Activated effector memory CD4-positive, alpha-beta T cell treated with Interleukin-2 at 50 U/mL for 16 hours (primary cell): ENCODE measurements at places on chromosomes 2 and 18.

DNA sequence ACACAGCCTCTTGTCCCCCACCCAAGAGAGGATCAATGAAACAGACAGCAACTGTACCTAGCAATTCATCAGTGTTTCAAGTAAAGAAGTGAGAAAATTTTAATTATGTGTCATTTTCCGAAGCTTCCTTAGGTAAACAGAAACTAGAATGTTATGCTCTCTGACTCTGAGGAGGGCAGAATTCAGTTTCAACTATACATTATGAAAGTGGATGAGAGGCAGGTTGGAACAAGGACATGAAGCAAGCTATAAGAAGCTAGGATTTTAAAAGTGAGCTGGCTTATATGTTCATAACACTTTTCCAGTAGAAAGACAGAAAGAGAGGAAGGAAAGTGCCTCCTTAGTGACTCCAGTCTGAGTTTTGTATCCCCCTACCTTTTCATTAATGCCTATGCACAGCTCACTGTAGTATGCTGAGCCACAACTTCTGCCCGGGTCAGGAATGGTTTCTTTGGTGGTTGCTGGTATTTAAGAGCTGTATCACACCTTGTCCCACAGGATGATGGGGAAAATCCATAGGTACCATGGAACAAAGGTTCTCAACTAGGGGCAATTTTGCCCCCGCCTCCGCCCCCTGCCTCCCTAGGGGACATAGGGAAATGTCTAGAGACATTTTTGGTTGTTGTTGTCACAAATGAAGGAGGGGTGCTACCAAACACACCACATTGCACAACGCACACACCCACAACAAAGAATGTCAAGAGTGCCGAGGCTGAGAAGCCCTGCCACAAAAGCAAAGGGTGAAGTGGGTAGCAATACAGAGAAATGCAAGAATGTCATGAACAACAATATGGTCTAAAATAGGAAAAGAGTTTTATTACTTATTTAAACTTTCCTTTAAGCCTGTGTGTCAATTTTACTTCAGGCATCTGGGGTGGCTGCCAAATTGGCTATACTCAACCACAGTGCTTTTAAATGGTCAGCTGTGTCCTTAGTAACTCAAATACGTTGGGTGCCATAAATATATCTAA, 161.0 kb upstream of the ZFP36L2 start:
- DNase-seq = no peak

GRCh38 chr2:46036929-46037328, 260.3 kb upstream of the EPAS1 start:
- DNase-seq = no peak

DNA sequence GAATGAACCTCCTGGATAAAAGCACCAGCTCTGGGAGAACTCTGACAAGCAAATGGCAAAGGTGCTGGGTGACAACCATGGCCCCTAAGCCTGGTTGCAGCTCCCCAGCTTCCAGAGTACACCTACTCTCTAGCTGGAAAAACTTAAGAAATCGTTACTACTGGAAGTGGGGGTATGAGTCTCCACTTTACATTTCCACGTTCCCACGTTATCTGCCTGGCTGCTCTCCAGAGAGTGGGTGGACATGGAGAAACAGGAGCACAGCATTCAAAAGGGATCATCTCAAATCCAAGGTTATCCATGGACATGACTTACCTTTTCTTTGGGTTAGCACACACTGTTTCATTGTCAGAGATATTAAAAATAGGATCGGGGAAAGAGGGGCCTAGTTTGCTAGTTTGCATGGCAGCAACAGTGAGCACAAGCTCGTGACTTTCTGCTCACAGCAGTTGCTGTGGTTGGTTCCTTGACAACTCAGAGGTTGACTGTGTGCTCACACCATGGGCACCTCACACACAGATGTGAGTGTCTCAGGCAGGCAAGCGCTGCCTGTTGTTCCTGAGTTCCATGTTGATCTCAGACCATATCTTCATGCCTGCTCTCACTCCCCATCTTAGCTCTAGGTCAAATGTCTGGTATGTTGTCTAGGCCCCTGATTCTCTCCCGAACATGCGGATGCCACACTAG, 32.5 kb downstream of the PTPN18 start:
- no peak for DNase-seq

GRCh38 chr18:39693359-39693758, 2127.8 kb upstream of the CELF4 start:
- DNase-seq = no peak

GRCh38 chr2:156427074-156427473, 9.1 kb upstream of the GPD2 start:
- DNase-seq = no peak

DNA sequence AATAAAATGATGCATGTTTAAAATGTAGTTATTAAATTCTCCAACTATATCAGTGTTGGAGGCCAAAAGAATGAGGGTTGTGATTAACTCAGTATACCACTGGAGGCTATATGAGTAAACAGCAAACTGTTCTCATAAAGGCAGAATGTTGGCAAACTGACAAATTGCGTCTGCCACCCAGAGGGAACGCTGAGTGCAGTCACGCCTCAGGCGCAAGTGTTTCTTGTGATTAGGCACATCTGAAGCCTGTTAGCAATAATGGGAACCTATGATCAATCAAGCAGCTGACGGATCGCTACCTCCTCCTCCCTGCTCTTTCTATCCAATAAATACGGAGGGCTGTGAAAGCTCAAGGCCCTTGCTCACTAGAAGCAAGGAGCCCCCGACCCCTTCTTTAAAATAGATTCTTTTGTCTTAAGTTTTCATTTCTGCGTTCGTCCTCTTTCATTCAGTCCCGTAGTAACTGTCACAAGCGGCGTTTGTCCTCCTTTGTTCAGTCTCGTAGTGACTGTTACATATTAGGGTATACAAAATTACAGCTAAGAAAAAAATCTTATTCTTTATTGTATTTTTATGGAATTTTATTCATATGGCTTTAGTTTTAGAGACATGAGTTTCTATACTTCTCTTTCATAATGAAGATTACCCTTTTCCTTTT, 16.3 kb upstream of the RMND5A start:
- no peak for DNase-seq

DNA sequence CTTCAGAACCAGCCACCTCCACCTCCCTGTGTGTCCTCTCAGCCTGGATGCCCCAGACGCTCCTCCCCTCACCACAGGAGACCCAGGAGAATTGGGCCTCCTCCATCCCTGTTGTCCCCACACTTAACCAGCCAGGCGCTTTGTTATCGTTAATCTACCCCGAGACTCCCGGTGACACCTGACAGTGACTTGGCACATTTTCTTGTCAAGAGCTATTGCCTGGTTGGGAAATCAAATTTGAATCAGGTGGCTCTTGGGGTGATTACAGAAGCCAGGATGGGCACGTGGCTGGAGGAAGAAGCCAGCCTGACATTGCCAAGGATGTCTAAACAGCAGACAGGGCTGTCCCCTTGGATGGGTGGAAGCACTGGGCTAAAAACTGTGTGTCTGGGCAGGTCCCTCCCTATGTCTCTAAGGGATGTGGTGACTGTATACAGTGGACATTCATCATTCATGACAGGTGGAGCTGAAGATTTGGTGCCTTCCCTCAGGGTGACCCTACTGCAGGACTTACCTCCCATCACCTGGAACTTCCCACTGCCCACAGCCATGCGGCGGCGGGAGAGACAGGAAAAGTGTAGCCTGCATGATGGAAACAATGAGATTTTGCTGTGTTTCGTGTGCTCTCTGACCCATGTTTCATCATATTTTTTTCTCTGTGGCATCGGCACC, 157.2 kb upstream of the CAPN13 start:
- no peak for DNase-seq

- no peak for DNase-seq
These were observed 16.8 kb downstream of the CXCR1 start for GRCh38 chr2:218149848-218150440.

GRCh38 chr2:33314541-33314940, 161.9 kb upstream of the RASGRP3 start:
- no peak for DNase-seq

DNA sequence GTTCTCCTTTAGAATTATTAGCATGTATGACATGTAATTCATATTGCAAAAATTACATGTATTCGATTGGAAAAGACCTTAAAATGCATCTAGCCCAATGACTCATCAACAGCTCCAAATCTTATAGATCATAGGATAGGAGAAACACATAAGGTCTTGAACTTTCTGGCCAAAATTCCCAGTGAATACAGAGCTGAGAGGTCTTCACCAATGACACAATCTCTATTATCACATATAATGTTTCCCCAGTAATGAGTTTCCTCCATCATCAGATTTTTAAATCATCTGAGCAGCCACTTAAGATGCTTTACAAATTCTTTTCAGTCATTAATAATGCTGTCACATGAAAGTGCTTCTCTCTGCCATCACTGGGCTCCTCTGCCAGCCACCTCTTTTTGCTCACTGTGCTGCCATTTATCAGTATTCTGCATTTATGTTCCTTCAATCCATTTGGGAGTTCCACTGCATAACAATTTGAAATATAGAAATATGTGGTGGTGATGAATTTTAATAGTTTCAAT, 804.9 kb downstream of the SUCLG1 start:
- DNase-seq = no peak

- DNase-seq = no peak
These were observed 761.0 kb upstream of the POU3F3 start for GRCh38 chr2:104092886-104093285.

DNA sequence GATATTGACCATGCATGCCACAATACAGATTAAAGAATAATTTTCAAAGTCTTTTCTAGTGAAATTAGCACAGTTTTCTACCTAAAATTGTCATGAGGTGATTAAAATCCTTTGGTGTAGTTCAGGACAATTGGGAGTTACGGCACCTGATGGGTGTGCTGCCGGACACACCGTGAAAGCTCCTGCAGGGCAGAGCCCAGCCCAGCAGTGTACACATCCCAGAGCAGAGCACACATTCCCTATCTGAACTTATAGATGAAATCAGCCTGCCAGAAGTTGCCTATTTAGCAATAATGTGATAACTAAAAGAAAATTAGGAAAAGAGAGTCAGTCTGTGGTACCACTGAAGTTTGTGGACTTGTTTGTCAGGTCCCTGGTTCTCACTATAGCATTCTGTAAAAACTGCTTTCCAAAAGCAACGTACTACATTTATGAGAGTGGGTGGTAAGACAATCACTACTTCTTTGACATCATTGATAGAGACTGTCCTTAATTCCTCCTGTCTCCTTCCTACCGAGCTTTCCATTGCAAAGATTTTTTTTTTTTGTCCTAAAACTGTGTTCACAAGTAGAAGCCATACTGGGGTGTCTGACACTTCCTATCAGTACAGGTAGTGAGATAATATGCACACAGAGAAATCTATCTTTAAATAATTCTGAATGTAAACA, 3.4 kb downstream of the CYTIP start:
- DNase-seq = no peak

DNA sequence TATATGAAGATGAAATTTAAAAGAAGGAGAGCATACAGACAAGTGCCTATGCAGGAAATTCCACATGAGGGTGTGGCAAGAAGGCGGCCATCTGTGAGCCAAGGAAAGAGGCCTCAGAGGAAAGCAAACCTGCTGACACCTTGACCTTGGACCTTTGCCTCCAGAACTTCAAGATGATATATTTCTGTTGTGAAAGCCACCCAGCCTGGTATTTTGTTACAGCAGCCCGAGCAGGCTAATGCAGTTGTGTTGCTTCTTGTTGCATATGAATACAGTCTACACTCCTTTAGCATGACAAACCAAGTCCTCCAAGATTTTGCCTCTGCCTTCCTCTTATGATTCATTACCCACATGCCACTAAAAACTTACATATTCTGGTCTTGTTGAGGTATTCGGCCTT, 374.8 kb upstream of the TRIB2 start:
- no peak for DNase-seq

DNA sequence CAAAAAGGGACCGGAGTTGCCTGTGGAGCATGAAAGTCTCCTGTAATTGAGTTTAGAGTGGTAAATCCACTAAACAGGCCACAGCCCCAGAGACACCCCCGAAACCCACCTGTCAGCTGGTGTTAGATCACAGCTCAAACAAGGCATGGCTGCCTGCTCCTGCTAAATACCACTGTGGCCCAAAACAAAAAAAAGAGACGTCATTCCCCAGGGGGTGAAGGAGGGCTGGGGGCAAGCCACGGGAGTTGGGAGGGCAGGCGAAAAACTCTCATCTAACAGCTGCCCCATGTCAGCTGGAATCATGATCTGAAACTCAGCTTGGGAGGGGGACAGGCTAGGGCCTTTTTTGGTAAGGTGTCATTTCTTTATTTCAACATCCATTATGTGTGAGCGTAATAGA, 42.5 kb upstream of the LRPPRC start:
- no peak for DNase-seq

GRCh38 chr2:154699575-154699930, 1.1 kb downstream of the KCNJ3 start:
- DNase-seq = no peak

GRCh38 chr18:64295839-64296238, 147.0 kb upstream of the LINC00305 start:
- DNase-seq = no peak

DNA sequence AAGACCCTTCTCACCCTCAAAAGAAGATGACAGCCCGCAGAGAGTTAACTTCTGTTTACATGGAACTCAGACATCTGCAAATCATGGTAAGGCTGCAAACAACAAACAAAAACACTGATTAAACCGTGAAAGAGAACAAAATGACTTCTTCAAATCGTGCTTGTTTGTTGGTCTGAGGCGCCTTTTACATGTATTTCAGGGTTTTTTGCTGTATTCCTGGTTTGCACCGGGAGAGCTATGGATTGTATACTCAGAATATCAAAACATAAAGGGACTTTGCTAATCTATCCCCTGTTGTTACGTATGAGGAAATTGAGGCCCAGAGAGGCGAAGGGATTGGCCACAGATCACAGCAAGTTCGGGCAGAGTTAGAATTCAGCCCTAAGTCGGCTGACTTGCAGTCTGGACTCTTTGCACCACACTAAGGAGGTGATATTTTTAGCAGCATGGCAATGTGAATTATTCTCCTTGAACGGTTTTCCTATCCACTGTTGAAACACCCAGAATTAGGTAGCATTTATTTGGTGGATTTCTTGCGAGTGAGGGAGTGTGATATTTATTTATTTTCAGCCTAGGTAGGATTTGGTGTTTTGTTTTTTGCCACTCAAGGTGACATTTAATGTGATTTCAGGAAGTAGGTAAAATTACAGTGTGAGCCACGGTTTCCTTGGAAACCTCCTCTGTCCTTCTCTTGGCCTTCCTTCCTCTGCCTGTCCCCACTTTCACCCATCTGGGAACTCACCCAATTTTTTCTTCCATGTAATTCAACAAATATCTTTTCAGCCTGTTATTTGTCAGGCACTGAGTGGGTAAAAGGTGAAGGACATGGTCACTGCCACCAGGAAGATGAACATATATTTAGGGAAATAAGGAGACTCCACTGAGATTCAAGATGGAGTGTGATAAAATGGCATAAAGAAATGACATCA, 980 bp upstream of the PDE6D start:
- no peak for DNase-seq

- no peak for DNase-seq
These were observed 121.0 kb downstream of the KLHL29 start for GRCh38 chr2:23505984-23506380.

GRCh38 chr2:184078496-184078895, 519.8 kb upstream of the ZNF804A start:
- DNase-seq = no peak

DNA sequence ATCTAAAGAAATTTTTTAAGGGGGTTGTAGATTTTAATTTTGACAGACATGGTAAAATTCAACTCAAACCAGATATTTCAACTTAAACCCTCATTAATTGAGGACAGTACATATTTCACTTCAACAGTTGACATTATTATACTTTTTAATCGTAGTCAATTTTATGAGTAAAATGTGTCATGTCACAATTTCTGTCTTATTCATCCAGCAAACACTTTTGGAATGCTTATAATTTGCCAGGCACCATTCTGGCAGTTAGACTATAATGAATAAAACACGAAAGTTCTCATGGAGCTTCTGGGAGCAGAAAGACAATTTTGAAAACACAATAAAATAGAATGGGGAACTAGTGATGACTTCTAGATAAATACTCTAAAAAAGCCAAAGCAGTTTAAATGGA, 1094.8 kb downstream of the SUCLG1 start:
- no peak for DNase-seq
